ENCODE measurements at places on chromosomes 5 and 9.

GRCh38 chr5:148457183-148457620 lies 73.4 kb downstream of the FBXO38 start:
- peak; percentile 30 for DNase-seq

DNA sequence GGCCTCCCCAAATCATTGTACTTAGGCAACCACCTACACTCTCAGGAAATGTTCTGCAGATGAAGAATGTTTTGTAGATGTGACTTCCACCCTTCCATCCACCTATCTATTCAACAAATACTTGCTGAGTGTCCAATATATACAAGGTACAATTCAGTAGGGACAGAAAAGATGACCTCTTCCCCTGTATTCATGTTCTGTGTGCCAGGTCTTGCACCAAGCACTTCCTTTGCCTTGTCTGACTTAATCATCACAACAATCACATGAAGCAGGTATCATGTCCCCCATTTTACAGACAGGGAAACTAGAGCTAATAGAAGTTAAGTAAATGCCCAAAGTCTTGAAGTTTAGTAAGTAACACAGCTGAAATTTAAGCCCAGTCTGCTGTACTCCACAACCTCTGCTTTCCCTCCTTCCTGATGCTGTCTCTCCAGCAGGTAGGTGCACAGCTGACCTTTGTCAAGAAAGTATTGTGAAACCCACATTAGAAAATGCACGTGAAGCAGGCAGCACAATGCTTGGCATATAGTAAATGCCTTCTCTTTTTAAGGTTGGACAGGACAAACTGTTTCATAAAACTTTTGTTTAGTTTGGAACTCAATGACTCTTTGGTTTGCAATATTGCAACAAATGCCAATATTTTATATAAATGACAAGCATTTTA lies 296.5 kb downstream of the DEPDC1B start:
- DNase-seq: no peak

DNA sequence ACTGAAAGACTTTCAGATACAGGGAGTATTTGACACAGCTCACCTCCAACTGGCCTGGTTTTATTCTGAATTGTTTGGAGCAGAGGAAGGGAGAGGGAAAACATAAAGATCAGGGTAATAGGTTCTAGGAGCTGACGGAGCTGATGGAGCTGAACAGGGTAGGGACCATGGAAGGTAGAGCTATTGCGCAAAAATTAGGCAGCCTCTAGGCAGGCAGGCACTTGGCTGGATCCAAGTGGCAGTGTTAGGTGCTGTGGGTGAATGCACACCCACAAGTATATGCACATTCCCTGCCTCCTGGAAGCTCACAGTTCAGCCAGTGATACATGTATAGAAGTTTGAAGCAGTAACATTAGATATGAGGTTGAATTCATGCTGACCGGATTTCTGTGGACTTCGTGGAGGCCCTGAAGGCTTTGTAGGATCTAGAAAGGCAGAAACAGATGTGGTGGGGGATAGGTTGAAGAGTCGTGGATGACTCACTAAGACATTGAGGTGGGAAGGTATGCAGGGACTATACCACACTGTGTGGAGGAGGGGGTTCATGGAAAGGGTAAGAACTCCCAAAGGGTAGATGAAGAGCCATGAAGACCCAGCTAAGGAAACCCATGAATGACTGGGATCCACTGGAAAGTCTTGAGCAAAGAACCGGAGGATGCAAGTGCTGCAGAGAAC lies 50.8 kb downstream of the WWC1 start:
- DNase-seq: no peak

DNA sequence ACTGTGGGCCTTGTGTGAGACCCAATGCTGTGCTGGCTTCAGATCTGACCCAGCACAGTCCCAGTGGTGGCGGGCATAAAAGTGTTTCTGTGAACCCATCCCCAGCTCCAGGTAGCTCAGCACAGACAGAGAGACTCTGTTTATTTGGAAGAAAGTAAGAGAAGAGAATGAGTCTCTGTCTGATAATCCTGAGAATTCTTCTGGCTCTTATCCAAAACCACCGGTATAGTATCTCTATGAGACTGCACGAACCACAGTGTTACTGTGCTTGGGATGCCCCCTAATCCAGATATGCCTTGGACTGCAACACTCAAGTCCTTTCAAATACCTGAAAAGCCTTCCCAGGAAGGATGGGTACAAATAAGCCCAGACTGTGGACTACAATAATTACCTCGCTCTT lies 1660.8 kb upstream of the ACO1 start:
- DNase-seq: no peak

DNA sequence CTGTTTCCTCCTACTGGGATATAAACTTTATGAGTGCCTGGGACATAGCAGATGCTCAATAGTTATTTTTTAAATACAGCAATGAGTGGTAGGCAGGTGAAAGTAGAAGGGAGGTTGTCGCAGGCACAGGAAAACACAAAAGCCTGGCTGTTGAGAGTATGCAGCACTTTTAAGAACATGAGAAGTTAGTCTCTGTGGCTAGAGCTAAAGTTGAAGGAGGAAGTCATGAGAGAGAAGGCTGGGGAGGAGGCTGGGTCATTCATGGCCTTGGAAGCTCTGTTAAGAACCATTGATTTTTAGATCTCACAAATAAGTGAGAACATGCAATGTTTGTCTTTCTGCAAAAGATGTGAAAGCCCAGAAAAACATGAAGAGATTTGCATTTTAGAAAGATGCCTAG lies 126.7 kb downstream of the PRKACG start:
- DNase-seq: no peak

DNA sequence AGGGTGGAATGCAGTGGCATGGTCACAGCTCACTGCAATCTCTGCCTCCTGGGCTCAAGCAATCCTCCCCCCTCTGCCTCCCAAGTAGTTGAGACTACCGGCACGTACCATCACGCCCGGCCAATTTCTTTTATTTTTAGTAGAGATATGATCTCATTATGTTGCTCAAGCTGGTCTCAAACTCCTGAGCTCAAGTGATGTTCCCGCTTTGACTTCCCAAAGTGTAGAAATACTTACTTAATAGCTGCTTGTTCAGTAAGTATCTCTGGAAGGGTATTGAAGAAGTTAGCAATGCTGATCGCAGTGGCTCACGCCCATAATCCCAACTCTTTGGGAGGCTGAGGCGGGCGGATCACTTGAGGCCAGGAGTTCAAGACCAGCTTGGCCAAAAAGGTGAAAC lies 35.7 kb upstream of the PLIN2 start:
- DNase-seq: no peak

- DNase-seq: peak; percentile 73
Measured at GRCh38 chr5:75335952-75336614, 937 bp upstream of the HMGCR start.

GRCh38 chr9:91825866-91826265 lies 124.2 kb downstream of the ROR2 start:
- no peak for DNase-seq

GRCh38 chr5:176831425-176831824 lies 21.1 kb downstream of the UNC5A start:
- no peak for DNase-seq

- DNase-seq: no peak
Measured at GRCh38 chr9:124873664-124874063, 11.7 kb downstream of the ARPC5L start.

- no peak for DNase-seq
Measured at GRCh38 chr9:123834889-123835562, 94.9 kb downstream of the DENND1A start.

DNA sequence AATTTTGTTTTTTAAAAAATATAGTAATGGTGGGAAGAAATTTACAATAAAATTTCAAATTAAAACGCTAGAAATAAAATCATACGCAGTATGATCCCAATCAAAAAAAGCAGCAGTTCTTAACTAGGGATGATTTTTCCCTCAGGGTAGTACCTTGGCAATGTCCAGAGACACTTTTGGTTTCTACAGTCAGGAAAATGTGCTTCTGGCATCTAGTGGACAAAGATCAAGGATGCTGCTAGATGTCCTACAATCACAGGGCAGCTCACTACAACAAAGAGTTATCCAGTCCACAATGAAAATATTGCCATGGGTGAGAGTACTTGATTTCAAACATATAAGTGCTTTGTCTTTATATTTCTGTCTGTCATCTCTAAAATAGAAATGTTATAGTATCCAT lies 400.2 kb upstream of the SGCD start:
- DNase-seq: no peak

GRCh38 chr9:88085476-88085875 lies 52.8 kb downstream of the SPATA31C2 start:
- DNase-seq: no peak

GRCh38 chr5:171420431-171421241 lies 1.2 kb downstream of the FGF18 start:
- DNase-seq: peak; percentile 72

Data from SK-N-SH (cell line).